ENCODE measurements at places on chromosomes 1 and 21.

DNA sequence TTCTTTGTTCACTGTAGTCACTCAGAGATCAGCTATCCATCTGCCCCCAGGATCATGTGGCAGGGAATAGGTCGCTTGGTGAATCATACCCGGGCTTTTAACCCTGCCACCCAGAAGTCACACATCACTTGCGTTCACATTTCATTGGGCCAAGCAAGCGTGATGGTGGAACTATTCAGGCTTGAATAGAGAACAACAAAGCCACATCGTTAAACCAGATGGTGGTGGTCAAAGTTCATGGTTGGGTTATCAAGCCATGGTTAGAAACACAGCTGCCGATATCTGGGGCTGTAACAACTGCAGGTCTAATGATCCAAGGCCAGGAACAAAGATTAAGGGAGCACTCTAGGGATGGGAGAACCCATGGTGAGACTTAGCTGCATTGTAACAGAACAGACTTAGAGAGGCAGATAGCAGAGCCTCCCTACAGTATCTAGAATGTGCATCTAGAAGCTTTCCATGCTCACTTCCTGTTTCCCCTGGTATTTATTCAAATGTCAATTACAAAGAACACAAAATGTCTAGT is 40.0 kb upstream of the PTPRC start:
- H3K27me3 ChIP-seq = no peaks in the 10 kb centered on the region
- H3K36me3 ChIP-seq = peaks cover 17% of the 10 kb centered on the region
- peak overlapping the region; percentile 89 for H3K4me3 ChIP-seq
- DNase-seq = peak; percentile 59
- H3K4me1 ChIP-seq = peaks cover 56% of the 10 kb centered on the region

GRCh38 chr21:26852423-26852822 is 7.2 kb upstream of the ADAMTS1 start:
- no peak overlapping the region for H3K4me3 ChIP-seq
- DNase-seq = no peak
- H3K36me3 ChIP-seq = no peaks in the 10 kb centered on the region
- peaks cover 2% of the 10 kb centered on the region for H3K4me1 ChIP-seq
- H3K27me3 ChIP-seq = peaks cover 10% of the 10 kb centered on the region

DNA sequence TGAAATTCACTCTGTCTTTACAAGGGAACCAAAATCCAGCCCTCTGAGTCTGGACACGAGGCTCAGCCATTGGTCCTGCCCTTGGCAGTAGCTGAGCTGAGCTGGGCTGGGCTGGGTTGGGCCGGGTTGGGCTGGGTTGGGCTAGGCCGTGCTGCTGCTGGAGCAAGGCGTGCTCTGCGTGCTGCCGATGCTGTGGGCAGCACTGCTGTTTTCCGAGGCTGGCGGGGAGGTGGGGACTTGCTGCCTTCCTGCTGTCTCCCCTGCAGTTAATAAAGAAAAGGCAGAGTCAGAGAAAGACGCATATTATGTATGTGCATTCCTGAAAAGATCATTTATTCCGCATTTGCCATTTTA is 182.9 kb downstream of the CDC7 start:
- no peak for DNase-seq
- no peaks in the 10 kb centered on the region for H3K36me3 ChIP-seq
- peaks cover 2% of the 10 kb centered on the region for H3K27me3 ChIP-seq
- no peaks in the 10 kb centered on the region for H3K4me1 ChIP-seq
- no peak overlapping the region for H3K27ac ChIP-seq

- peaks cover 43% of the 10 kb centered on the region for H3K4me1 ChIP-seq
- H3K27me3 ChIP-seq = no peaks in the 10 kb centered on the region
- peaks cover 12% of the 10 kb centered on the region for H3K36me3 ChIP-seq
- peak overlapping the region; percentile 39 for H3K4me3 ChIP-seq
Observed at GRCh38 chr1:64940025-64940424, 26.3 kb downstream of the JAK1 start.

GRCh38 chr1:145997718-145998023 is 1.3 kb upstream of the TXNIP start:
- no peaks in the 10 kb centered on the region for H3K27me3 ChIP-seq
- peaks cover 34% of the 10 kb centered on the region for H3K36me3 ChIP-seq
- H3K27ac ChIP-seq = peak overlapping the region; percentile 98
- H3K4me3 ChIP-seq = peak overlapping the region; percentile 95
